Stimulated activated CD8-positive, alpha-beta memory T cell treated with anti-CD3 and anti-CD28 coated beads, Interleukin-15, amount 100 ng/mL, for 4 hours (primary cell): ENCODE measurements at places on chromosomes 5 and 9.

DNA sequence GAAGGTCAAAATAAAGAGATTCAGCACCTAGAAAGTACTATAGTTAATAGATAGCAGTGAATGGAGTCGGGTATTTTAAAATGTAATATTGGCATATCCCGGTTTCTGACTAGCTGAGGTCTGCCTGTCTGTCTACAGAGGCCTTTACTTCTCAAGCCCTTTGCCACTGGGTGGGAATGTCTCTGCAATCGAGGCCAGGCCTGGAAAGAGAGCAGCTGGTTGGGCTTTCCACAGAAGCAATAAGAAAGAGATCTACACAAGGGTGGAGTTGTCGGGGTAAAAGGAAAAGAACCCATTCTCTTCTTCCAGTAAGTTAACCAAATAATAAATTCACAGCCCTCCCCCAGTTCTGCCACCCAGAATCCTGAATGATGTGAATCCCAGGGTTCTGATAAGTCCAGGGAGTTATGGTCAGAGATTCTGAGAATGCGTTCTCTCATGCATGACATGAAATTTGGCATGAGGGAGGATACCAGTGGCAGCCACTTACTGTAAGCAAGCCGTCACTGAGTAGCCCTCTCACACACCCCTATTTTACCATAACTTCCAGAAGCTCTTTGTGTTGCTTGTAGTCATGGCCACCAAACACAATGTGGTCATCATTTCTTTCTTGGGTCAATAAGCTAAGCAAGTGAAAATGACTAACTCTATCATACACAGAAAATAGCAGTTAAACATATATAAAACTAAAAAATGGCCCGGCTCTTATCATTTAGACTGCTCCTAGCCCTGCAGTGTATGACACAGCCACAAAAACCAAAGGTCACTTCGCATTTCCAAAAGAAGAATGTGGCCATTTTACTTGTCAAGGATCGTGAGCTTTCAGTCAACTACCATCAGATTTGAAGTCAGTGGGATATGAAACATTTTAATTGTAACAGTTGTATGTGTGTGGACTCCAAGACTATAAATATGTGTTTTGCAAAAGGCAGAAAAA lies 185.0 kb downstream of the GLIS3 start:
- no peak for DNase-seq

DNA sequence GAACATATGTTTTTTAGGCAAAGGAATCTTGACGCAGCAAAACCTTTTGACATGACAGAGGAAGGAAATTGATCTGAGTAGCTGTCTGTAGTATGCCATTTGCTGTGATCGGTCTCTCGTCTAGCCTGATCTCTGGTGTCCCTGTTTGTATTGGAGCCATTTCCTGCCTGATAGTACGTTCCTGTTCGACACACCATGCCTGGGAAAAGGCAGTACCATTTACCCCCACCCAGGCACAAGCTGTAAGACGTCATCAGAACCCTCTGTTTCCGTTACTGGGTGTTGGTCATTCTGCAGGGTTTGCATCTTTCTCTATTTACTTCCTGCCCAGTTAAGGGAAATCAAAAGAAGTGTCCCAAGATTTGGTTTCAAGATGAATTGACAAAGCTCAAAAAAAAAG lies 129.7 kb downstream of the CEMIP2 start:
- DNase-seq: no peak

- no peak for DNase-seq
Measured at GRCh38 chr9:93898026-93898425, 57.1 kb downstream of the BARX1 start.

- DNase-seq: no peak
Measured at GRCh38 chr9:7148243-7148765, 390.5 kb downstream of the KDM4C start.

DNA sequence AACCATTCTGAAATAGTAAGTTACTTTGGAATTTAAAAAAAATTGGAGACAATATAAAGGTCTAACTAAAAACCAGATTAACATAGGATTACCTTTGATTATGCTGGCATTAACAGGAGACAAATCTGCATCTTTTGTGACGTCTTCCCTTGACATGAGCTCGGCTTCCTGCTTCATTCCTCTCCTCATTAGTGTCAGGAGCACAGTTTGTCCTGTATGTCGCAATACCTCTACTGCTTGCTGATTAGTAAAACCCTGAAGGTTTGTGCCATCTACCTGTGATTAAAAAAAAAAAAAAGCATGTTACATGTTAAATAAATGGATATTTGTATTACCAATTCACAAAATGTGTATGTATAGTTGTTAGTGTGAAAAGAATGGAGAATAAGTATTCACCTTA lies 73.7 kb downstream of the MPDZ start:
- no peak for DNase-seq

GRCh38 chr9:109797006-109797405 lies 17.0 kb downstream of the PALM2AKAP2 start:
- no peak for DNase-seq

DNA sequence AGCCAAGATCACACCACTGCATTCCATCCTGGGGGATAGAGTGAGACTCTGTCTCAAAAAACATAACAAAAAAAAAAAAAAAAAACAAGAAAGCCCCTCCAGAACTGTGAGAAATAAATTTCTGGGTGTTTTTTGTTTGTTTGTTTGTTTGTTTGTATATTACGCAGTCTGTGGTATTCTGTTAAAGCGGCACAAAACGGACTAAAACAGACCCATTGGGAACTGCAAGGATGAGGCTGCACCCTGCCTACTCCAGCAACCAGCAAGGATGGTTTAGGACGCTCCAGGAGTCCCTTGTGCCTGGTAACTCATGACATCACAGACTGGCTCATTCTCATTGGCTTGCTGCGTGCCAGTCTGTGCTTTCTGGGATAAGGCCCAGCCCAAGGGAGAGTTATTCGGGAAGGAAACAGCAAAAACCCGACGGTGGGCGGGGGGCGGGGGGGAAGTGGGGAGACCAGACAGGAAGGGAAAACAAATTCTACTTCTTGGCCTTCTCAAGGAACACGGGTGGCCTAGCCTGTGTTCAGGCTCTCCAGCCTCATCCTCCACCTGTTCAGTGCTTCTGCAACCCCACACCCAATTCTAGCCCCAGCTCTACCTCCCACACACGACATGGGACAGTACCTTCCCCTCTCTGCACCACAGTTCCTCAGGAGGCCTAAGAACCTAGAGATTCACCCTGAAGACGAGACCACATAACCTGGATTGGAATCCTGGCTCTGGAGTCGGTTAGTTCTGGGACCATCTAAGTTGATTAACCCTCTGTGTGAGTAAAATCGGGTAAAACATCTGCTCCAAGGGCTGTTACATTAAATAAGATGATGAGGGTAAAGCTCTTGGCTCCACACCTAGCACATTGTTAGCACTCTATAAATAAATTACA lies 2.8 kb downstream of the CD74 start:
- no peak for DNase-seq

DNA sequence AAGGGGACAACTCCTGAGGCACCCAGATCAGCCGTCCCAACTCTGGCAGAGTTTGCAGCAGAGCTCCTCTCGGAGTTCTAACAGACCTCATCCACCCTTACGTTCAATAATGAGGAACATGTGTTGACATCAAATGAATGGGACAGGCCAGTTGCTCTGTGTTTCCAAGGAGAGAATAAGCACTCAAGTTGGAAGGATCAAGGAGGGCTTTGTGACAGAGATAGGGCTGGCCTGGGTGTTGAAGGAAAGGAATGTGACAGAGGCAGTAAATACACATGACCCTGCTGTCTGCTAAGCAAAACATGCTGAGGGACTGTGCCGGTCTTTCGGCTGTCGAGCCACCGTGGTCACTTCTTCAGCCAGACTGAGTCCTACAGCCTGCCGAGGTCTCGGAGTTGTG lies 48.2 kb downstream of the GPR107 start:
- DNase-seq: no peak

- no peak for DNase-seq
Measured at GRCh38 chr5:158832096-158832685, 267.5 kb downstream of the EBF1 start.

- DNase-seq: no peak
Measured at GRCh38 chr9:133004091-133004998, 25.9 kb downstream of the GFI1B start.

DNA sequence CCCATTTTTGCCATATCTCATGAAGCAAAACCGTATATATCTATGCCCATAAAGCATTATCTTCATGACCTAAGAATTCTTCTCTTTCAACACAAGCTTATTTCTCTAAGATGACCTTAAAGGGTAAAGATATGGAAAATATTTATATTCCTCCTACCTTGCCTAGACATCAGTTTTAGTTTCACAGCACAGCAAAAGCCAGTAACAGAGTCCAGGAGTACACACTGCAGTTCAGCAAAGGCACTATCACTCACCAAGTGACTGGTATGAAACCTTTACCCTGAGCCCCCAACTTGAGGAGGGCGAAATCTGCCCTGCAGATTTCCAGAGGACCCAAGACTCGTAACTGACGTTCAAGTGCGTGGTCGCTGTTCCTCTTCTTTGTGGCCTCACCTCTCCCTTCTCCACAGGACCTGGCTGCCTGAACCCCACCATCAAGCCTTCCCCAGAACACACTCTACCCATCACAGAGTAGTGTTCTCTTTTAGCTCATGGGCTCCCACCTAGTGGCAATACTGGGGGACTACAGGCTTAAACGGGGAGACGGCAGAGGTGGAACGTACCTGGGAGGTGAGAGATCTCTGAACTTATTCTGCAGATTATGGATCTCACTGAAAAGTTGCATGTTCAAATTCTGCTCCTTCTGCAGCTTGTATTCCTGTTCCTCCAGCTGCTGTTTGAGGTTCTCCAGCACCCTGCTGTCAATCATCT lies 141.0 kb downstream of the CDK5RAP2 start:
- DNase-seq: no peak

- DNase-seq: no peak
Measured at GRCh38 chr5:23014825-23015224, 161.7 kb upstream of the CDH12 start.

DNA sequence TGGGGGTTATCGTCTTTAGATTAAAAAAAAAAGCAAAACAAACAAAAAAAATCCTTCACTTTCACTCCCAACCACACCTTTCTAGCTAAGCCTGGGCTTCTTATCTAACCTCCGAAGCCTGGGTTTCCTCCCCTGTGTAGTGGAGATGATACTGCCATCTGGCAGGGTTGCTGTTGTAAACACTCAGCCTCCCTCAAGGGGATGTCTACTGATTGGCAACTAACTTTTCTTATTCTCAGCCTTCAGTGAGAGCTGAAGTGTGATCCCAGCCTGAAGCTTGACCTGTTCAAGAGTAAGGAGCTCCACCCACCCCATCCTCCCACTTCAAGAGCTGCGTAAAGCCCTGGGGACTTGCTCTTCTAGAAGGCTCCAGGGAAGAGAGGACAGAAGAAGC lies 21.5 kb upstream of the WWC1 start:
- DNase-seq: no peak

DNA sequence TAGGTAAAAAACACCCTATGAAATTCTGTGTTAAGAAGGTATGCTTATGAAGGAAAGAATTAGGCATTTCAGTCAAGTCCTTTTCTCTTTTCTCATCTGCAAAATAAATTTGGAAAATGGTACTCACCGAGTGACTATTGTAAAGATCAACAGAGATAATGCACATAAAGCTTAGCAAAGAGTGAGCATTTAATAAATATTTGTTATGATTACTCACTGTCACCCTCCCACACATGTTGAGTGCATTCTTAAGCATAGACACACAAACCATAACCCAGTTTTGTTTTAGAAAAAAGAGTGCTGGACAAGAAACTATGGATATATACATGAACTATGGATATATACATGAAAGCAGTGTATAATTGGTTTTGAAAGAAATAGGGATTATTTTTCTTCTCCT lies 54.7 kb upstream of the PRLR start:
- DNase-seq: no peak

DNA sequence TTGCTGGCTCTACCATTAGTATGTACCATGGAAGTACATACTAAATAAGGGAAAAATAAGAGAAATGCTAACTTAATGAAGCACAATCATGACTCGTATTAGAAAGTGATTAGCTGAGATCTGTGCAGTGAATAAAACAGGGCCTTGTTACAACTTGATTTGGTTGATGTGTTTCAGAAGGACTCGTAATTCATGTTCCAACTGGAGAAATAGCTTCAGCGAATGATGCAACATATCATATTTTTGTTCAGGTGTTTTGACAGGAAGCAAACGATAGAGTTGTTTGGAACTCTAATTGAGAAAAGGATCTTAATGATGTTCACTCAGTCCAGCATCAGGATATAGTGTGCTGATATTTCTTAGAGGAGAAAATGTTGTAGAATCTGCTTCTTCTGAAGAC lies 474.6 kb upstream of the WWC1 start:
- no peak for DNase-seq

DNA sequence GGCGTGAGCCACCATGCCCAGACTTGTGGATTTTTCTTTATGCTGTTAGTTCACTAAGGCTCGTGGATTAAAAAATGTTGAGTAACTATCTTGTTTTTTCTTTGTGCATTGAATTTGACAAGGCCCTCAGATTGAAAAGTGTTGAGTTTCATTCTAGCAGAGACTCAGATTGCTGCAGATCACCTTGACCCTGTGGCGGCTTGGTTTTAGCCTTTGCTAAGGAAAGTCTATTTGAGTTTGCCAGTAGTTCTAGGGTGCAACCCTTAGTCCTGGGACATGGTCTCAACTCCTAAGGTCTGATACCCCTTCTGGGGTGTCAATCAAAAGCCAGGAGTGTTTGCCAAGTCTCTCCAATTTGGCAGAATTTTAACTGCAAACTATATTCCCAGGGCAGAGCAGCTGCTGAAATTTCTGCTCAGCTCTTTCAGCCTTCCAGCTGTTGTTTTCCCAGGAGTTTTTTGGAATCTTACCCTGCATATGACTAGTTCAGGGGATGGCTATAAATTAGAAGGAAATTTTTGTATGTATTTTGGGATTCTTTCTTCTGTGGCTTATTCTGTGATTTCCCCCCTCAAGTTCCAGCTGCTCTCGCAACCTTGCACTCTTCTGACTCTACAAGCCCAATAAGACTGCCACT lies 84.3 kb upstream of the HAND1 start:
- no peak for DNase-seq

GRCh38 chr9:121640076-121640475 lies 11.4 kb upstream of the DAB2IP start:
- no peak for DNase-seq

DNA sequence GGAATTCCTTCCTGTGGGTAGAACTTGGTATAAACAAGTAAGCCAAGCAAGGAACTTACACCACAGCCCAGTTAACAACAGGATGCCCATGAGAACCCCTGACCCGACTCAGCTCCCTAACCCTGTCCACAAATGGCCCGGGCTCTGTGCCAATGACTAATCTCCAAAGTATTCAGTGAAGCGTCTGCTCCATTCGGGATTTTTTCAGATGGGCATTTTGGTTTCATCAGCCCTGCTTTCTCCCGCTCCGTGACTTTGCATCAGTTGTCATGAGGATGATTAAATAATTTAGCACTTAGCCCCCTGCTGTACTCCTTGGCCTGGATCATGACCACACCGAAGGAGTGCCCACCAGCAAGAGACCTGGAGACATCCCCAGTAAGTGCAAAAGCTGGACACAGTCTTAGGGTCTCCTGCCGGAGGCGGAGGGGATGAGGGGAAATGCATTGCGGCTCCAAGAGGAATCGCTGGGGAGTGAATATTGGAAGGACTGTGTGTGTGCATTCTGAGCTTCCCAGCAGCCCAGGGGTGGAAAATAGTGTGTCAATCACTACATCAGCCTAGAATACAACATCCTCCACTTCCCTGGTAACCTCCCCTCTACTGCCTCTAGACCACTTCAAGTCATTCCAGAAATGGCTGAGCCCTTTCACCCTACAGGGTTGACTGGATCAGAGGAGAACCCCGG lies 41.4 kb upstream of the DNAH5 start:
- DNase-seq: no peak
